NCI-H526 treated with DMSO at 0.1 percent for 48 hours (cell line): ENCODE measurements at places on chromosomes 1 and 21.

DNA sequence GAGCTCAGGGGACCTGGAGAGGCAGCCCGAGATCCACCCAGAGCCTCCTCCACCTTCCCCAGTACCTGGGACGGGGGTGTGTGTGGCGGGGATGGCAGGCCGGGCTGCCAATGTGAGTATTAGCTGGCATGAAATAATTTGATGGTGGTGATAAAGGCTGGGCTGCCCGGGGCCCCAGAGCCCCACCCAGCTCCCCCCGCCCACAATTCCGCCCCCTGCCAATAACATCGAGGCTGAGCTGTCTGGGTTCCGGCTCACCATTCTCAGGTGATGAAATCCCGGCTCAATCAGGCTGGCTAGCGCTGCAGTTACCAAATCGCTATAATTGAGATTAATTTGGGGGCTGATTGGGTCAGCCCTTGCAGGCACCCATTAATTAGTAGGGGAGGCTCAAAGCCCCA, 103.8 kb upstream of the CASZ1 start:
- no peak for DNase-seq

GRCh38 chr1:116107371-116107770, 3.8 kb upstream of the MAB21L3 start:
- DNase-seq: no peak

DNA sequence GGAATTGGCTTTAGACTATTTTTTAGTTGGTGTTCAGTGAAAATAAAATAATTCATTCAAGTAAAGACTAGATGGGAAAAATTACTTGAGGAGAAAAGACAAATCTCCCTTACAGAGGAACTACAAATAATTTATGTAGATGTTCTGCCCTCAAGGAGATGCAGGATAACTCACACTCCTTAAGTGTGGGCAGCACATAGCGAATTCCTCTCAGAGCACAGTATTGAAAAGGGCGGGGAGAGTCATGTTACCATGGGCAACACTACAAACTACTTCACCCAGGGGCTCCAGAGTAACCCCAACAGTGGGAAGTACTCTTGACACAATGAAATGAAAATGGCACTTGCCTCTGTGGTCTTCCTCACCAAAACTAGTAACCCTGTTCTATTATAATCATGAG, 20.6 kb upstream of the LAMC2 start:
- DNase-seq: no peak

DNA sequence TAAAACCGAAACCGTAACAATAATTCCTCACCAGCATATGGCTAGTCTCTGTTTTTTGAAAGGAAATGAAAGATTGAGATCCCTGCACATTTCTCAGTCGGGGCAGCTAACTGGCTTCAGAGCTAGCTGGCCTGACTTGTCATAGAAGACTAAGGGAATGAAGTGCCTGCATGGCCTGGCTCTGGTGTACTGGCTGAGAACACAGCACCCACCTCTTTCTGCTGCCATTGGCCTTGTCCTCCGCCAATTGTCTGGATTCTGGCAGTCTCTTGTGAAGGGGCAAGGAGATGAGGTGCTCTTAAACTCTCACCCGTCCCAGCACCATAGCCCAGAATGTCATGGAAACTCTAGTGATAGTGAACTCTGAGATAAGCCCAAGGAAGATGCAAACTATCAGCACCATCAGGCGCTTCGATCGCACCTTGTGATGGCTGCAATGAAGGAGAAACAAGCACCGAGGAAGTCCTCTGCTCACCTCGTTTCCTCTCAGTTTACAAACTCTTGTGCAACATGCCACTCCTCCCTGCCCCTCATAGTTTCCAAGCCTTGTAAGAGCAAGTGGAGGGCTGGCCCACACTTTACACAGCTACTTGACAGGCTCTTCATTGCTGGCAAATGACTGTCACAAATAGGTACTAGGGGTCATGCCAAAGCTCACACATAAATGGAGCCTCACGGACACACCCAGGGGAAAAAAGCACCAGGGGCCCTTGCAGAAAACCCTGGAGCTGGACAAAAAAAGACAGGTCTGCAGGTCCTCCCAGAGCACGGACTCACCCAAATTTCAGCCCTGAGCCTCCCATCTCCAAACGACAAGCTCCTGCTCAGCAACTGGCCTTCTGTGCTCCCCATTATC, 16.4 kb downstream of the INPP5B start:
- no peak for DNase-seq

GRCh38 chr1:1627829-1628753, 3.9 kb upstream of the MMP23B start:
- no peak for DNase-seq

DNA sequence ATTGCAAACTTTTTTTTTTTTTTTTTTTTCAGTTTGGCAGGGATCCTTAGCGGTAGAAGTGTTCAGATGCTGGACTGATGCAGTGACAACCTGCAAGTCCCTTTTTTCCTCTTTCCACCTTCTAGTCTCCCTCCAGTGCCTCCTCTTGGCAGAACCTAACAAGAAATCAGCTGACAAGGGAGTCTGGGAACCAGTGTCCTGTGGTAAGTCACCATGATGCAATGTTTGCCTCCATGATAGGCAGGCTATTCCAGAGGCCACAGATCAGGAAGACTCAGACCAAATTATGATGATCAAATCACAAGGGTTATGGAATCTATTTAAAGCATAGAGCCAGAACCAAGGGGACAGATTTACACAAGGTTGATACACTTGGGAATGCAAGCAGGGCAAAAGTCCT, 3.0 kb upstream of the CD34 start:
- no peak for DNase-seq

DNA sequence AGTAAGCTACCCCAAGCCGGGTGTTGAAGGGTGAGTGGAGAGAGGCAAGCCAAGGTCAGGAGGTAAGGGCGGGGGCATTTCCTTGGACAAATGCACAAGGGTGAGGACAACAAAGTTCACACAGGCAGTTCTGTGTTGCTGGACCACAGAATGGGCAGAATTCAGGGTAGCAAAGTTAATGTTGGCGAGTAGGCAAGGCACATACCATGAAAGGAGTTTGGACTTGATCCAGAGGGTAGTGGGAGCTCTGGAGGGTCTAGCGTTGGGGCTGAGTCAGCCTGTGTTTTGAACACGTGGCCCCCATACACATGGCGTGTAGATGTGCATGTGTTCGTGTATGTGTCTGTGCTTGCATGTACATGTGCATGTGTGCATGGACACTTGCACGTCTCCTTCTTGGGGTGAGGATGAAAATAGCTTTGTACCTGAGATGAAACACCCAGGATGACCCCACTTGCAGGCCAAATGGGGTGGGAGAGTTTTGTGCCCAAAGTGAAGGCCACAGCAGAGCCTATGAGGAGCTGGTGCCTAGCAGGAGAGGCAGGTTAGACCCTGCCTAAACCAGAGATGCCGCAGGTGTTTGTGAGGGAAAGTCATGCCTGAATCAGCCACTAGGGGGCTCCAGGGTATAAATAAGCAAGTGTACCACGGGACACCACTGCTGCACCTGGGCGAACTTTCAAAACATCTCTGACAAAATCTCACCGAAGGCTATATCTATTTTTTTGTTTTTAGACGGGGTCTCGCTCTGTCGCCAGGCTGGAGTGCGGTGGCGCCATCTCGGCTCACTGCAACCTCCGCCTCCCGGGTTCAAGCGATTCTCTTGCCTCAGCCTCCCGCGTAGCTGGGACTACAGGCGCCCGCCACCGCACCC, 21.8 kb downstream of the SLC27A3 start:
- peak; percentile 88 for DNase-seq

GRCh38 chr1:223137455-223138085, 5.5 kb downstream of the TLR5 start:
- no peak for DNase-seq

- no peak for DNase-seq
Measured at GRCh38 chr1:156508955-156509234, 8.3 kb upstream of the MEF2D start.

GRCh38 chr1:197998110-197998509, 80.9 kb downstream of the LHX9 start:
- DNase-seq: no peak

- DNase-seq: peak; percentile 55
Measured at GRCh38 chr1:31762726-31763670, 1.1 kb downstream of the ADGRB2 start.

DNA sequence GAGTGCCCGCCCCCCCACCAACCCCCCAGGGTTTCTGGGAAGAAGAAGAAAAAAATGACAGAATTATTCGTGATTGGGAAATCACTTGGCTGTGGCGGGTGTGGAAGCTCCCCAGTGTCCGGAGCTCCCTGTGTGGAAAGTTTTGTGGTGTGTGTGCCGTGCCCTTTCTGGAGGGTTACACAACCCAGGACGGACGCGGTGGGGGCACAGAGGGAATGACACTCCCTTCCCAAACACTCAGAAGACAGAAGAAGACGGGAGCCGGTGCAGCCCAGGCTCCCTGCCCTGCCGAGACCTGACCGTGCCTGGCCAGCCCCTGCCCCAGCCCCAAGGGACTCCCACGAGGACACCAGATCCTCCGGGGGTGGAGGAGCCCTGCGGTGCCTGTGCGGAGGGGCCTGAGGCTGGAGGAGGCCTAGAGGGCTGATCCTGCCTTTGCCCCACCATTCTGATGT, 33.0 kb upstream of the ADARB1 start:
- no peak for DNase-seq

- no peak for DNase-seq
Measured at GRCh38 chr1:6963912-6964307, 178.7 kb downstream of the CAMTA1 start.

DNA sequence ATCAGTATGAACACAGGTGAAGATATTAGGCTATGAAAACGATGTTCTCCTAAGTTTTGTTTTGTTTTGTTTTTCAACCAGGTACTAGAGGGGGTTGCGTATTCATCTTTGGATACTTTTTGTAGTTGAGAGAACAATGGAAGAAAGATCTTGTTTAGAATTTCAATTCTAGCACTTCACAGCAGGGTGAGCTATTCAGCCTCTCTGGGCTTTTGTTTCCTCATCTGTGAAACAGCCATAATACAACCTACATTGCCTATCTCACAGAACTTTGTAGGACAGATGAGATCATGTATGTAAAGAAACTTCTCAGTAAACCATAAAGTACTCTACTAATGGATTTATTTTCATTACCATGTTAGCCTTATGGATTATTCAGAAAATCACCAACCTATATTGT, 199.5 kb downstream of the GPATCH2 start:
- DNase-seq: no peak

- no peak for DNase-seq
Measured at GRCh38 chr1:110002695-110003094, 18.1 kb downstream of the AHCYL1 start.

GRCh38 chr1:49541096-49541752, 482.5 kb downstream of the AGBL4 start:
- no peak for DNase-seq

- no peak for DNase-seq
Measured at GRCh38 chr1:244340396-244340795, 111.3 kb downstream of the ADSS2 start.

GRCh38 chr1:197130677-197131304, 15.7 kb downstream of the ASPM start:
- DNase-seq: no peak

DNA sequence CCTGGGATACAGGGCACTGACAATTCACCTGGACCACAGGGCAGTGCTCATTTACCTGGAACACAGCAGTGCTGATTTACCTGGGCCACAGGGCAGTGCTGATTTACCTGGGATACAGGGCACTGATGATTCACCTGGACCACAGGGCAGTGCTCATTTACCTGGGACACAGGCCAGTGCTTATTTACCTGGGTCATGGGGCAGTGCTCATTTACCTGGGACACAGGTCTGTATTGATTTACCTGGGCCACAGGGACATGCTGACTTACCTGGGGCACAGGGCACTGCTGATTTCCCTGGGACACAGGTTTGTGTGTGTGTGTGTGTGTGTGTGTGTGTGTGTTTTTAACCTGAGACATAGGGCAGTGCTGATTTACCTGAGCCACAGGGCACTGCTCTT, 261.7 kb downstream of the MATN1 start:
- no peak for DNase-seq

- DNase-seq: no peak
Measured at GRCh38 chr1:28136169-28136921, 40.1 kb downstream of the PTAFR start.

DNA sequence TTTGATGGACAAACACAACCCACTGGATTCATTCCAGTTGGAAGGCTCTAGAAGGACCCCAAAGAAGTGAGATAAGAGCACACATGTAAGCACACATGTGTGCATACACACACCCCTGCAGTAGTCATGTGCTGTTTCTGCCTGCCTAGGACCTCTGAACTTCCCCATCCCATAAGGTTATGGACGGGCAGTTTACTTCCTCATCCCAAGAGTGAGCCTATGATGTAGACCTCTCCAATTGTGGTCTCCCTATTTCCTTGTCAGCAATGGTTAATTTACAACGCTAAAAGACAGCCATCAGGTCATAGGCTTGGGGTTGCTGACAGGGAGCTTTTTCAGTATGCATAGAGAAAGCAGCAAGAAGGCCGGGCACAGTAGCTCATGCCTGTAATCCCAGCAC, 15.4 kb upstream of the ADAR start:
- no peak for DNase-seq

DNA sequence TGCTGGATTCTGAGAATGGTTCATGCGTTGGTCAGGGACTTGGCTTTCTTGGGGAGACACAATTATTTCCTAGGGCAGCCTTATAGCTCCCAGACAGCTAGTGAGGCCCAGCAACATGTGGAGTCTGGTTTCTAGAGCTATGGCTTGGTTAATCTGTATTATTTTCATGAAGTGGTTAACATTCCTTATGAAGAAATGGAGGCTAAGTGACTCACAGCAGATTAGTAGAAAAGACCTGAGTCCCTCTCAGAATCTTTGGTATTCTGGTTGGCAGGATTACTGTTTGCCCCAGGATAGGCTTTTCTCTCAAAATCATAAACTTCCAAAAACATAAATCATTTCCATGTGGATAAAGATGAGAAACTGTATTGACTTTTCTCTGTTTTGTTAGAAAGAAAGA, 42.3 kb downstream of the DUSP10 start:
- no peak for DNase-seq

GRCh38 chr1:11650331-11650991, 3.8 kb downstream of the FBXO2 start:
- peak; percentile 44 for DNase-seq

DNA sequence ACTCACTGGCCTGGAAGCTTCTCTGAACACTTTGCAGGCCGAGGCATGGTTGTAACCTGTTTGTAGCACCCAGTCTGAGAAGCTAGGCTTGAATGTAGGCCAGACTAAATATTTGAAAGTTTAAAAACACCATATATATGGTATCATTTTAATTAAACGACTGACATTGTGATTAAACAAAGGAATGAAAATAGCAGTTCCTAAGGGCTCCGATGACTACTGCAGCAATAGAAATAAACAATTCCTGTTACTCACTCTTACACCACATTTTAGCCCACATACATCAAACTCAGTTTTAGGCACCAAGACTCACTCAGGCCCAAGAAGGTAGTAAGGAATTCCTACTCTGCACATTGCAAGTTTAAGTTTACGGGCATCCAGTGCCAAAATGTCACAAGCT, 281.2 kb downstream of the AKT3 start:
- DNase-seq: no peak

GRCh38 chr1:204398197-204399125, 13.2 kb downstream of the PPP1R15B start:
- peak; percentile 81 for DNase-seq
